Hippocampal formation (tissue), 2 donors: ENCODE measurements at places on chromosomes 7 and 10.

DNA sequence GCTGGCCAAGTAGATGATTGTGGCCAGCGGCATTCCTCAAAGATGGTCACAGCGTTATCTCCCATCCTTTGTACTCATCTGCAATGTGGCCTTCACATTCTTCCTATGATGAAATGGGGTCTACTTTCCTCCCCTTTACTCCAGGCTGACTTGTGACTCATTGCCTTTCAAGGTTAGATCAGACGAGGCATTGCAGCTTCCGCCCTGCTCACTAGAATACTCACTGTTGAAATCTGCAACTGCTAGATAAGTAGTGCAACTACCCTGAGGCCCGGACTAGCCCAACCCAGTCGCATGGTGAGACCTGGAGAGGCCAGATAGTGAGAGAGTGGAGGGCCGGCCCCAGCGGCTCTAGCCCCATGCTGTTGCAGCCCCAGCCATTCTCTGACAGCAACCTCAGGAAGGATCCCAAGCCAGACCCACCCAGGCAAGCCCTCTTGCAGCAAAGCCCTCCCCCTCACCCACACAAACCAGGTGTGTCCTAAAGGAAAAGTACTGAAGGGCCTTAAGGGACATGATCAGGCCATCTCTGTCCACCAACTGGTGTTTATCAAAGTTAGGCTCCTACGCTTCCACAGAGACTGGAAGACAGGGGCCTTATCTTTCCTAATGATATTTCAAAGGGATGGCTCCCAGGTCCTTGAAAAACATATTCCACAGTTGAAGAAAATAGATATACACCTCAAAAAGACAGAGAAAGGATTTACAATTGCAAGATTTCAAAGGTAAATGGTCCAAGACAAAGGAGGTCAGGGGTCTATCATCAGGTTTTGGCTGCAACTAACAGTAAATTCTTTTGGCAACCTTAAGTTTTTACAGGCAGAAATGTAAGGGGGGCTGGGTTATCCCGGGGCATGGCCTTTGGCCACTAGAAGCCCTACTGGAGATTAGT, 107.2 kb upstream of the TRIM24 start:
- no peak for DNase-seq

- no peak for DNase-seq
Observed at GRCh38 chr7:90540406-90540805, 55.7 kb upstream of the CDK14 start.

DNA sequence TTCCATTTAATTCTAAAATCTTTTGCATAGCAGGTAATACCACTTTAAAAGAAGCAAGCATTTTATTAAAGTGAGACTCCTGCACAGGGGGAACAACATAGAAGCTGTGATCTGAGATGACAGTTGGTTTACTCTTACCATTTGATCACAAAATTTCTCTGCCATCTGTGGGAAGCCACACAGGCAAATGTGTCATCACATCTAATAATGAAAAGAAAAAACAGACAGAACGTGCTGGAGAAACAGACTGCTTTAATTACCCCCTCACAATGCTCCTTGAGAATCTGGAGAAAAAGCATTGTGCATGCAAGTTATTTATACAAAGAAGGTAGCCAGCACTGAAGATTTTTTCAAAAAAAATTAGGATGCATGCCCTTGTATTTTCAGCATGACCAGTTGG, 165.2 kb upstream of the PTER start:
- DNase-seq = no peak

GRCh38 chr7:74474271-74474865, 20.7 kb downstream of the GTF2IRD1 start:
- DNase-seq = no peak

- DNase-seq = no peak
Observed at GRCh38 chr10:7606951-7607404, 59.8 kb downstream of the ITIH5 start.
